Glutamatergic neuron (in vitro differentiated cells): ENCODE measurements at places on chromosomes 3 and 15. TPM values are rescaled to one million over a fixed set of nuclear protein-coding genes. Genes with fewer than 3 reads are reported as not detected.

Gene STRC
- 1.4 TPM for total RNA-seq

Gene SI
- total RNA-seq: not detected

Gene ANKUB1
- not detected for total RNA-seq

Gene MESP1
- 1.1 TPM for total RNA-seq

Gene CCDC33
- 0.49 TPM for total RNA-seq

Gene LRRIQ4
- 0.29 TPM for total RNA-seq
